Uterus (tissue), 4 donors: ENCODE measurements at places on chromosomes 7 and 10. TPM values are rescaled to one million over a fixed set of nuclear protein-coding genes. Genes with fewer than 3 reads are reported as not detected.

The MMP21 gene
- 0.21 TPM for total RNA-seq

The SEMA3C gene
- 178 TPM for total RNA-seq

DNA sequence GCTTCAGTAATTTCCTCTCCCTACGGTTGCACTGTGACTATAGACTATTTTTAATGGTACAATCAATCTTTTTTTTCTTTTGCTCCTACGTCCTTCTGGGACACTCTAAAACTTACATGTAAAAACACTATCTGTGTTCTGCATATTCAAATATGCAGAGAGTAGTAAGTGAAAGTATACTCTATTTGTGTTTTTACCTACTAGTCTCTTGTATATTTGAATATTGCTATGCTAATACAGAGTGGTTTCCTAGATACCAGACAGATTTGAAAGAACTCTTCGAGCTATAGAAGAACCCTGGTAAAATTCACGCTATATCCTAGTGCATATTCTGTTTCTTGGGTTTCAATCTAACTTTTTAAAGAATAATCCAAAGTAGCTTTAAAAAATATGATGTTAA is 200.8 kb upstream of the LRRN3 start:
- no peaks in the 10 kb centered on the region for H3K4me1 ChIP-seq
- no peak for DNase-seq
- no peaks in the 10 kb centered on the region for H3K36me3 ChIP-seq
- no peaks in the 10 kb centered on the region for H3K27me3 ChIP-seq
- H3K4me3 ChIP-seq = no peak overlapping the region

The OR2A42 gene
- total RNA-seq = not detected

The UNC5B gene
- total RNA-seq = 5.3 TPM

- H3K27ac ChIP-seq = no peak overlapping the region
- H3K27me3 ChIP-seq = no peaks in the 10 kb centered on the region
- DNase-seq = no peak
- H3K4me1 ChIP-seq = no peaks in the 10 kb centered on the region
Observed at GRCh38 chr7:57071-57470, 135.3 kb upstream of the FAM20C start.

GRCh38 chr10:71314028-71314693 is 4.9 kb upstream of the SLC29A3 start:
- peak; percentile 68 for DNase-seq
- no peak overlapping the region for H3K4me3 ChIP-seq
- no peaks in the 10 kb centered on the region for H3K4me1 ChIP-seq
- no peaks in the 10 kb centered on the region for H3K27me3 ChIP-seq

GRCh38 chr10:48536156-48536500 is 68.7 kb downstream of the ARHGAP22 start:
- no peak overlapping the region for H3K27ac ChIP-seq
- H3K36me3 ChIP-seq = no peaks in the 10 kb centered on the region
- no peaks in the 10 kb centered on the region for H3K27me3 ChIP-seq
- H3K4me1 ChIP-seq = no peaks in the 10 kb centered on the region

DNA sequence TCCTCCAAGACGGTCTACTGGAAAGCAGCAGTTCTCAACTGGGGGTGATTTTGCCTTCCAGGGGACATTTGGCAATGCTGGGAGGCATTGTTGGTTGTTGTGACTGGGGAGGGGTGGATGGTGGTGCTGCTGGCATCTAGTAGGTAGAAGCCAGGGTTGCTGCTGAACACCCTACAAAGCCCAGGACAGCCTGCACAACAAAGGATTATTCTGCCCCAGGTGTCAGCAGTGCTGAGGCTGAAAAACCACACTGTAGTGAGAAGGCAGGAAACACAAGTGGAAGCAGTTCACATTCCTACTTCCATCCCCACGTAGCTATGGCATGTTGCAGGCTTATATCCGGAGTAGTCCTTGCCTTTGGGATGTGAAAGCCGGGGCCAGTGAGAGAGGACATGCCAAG is 86.9 kb downstream of the AOAH start:
- no peaks in the 10 kb centered on the region for H3K4me1 ChIP-seq
- H3K27ac ChIP-seq = no peak overlapping the region
- H3K36me3 ChIP-seq = no peaks in the 10 kb centered on the region
- H3K4me3 ChIP-seq = no peak overlapping the region

DNA sequence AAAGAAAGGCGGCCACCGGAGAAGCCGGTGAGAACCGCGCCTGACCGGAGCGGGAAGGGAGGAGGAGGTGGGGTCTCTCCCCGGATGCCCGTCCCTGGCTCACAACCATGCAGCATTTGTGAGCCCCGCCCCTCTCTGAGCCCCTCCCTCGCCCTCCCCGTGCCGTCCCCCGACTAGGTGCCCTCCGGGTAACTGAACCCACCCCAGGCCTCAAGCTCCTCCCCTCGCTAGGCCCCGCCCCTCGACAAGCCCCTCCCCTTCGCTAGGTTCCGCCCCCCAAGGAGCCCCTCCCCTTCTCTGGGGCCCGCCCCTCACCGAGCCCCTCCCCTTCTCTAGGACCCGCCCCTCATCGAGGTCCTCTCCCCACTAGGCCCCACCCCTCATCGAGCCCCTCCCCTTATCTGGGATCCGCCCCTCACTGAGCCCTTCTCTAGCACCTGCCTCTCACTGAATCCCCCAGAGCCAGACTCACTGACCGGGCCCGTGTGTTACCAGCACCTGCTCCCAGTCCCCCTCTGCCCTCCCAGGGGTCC is 42.2 kb upstream of the HSPB1 start:
- no peak overlapping the region for H3K4me3 ChIP-seq
- H3K27ac ChIP-seq = no peak overlapping the region
- no peak for DNase-seq
- no peaks in the 10 kb centered on the region for H3K27me3 ChIP-seq
- H3K36me3 ChIP-seq = no peaks in the 10 kb centered on the region
- no peaks in the 10 kb centered on the region for H3K4me1 ChIP-seq

The ZNF425 gene
- total RNA-seq = 4.8 TPM

DNA sequence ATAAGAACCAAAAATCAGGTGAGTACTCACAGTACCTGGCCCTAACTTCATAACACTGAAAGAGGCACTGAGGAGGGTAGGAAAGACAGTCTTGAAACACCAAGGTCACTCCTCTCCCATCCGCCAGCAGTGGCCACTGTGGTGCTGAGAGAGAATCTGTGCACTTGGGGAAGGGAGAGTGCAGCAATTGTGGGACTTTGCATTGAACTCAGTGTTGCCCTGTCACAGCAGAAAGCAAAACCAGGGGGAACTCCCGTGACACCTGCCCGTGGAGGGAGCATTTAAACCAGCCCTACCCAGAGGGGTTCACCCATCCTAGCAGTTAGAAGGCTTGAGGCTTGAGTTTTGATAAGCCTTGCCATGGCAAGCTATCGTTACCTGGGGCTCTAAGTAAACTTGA is 35.2 kb upstream of the MAP3K8 start:
- no peaks in the 10 kb centered on the region for H3K4me1 ChIP-seq
- no peak overlapping the region for H3K27ac ChIP-seq
- H3K36me3 ChIP-seq = no peaks in the 10 kb centered on the region
- no peak overlapping the region for H3K4me3 ChIP-seq

The MYL10 gene
- total RNA-seq = not detected

DNA sequence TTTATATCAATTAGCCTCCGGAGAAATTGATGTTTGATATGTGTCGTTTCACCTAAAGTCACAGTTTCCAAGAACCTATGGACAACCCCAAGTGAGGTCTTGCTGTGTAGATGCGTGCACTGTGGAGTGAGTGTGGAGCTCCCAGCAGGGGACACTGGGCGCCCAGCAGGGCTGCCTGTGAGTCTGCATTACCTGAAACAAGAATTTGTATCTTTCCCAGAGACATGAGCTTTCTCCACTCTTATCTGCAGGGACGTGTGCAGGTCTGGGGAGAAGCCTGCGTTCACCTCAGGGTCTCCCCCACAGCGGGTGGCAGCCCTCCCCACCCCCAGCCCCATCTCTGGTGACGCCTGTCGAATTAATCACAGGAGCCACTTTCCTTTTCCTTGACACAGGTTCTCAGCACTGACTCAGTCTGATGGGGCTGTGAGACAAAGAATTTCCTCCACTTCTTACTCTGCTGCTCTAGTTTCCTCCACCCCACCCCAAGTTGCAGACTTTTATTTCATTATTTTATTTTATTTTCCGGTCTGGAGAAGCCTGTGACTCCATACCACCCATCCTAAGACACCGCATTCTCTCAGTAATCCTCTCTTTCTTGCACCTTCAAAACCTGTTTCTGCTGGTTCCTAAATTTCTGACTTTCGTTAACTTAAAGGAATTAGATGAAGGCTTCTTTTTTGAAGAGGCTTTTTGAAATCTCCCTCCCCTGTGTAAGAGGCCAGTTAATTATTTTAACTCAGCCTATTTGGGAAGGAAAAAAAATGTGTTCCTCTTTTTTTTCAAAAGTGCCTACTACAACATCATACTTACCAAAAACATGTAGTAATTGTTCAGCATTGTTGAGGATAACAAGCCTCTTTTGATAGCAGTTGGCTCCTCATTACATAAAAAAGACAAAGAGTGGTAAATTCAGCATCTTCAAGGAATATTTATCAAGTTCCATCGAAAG is 17.0 kb upstream of the INSIG1 start:
- no peak for DNase-seq
- H3K4me1 ChIP-seq = no peaks in the 10 kb centered on the region
- H3K36me3 ChIP-seq = no peaks in the 10 kb centered on the region
- no peak overlapping the region for H3K4me3 ChIP-seq
- no peaks in the 10 kb centered on the region for H3K27me3 ChIP-seq

GRCh38 chr10:58810751-58811150 is 298.1 kb downstream of the BICC1 start:
- H3K4me3 ChIP-seq = no peak overlapping the region
- H3K27ac ChIP-seq = no peak overlapping the region
- DNase-seq = no peak
- no peaks in the 10 kb centered on the region for H3K27me3 ChIP-seq
- no peaks in the 10 kb centered on the region for H3K4me1 ChIP-seq
- no peaks in the 10 kb centered on the region for H3K36me3 ChIP-seq

DNA sequence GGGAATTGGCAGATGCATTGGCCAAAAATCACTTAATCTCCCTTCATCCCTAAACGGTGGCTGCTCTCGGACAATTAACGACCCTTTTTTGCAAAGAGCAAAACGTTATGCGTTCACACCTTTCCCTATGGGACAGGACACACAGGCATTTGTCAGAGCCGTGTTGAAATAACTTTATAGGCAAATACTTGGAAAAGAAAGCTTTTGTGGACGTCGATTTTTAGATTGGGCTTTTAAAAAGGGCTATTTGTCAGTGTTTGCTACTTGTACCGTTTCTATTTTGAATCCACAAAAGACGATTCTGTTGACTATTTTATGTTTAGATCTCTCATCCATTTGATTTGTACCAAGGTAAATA is 245.6 kb downstream of the SLC25A13 start:
- H3K4me3 ChIP-seq = peak overlapping the region; percentile 42
- no peak overlapping the region for H3K27ac ChIP-seq
- H3K27me3 ChIP-seq = no peaks in the 10 kb centered on the region
- no peaks in the 10 kb centered on the region for H3K4me1 ChIP-seq

DNA sequence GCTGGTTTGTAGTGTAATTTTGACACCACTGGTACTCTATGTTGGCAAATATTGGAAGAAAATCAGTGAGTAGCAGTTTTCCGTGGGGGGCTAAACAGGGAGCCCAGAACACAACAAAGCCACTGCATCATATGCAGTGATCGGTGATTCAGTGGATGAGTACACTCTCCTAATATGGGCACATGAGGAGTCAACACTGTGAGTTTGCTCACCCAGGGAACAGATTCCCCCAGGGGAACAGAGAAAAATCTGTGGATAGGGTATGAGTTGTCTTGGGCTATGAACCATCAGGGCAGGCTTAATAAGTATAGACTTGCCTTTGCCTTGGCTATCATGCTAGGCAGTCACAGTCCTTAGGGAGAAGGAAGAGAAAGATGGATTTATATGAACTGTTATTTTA is 227.7 kb upstream of the SEMA3E start:
- H3K36me3 ChIP-seq = no peaks in the 10 kb centered on the region
- no peaks in the 10 kb centered on the region for H3K4me1 ChIP-seq
- H3K27me3 ChIP-seq = no peaks in the 10 kb centered on the region
- H3K27ac ChIP-seq = no peak overlapping the region
- H3K4me3 ChIP-seq = no peak overlapping the region
- no peak for DNase-seq

GRCh38 chr7:66454600-66455225 is 174.0 kb upstream of the KCTD7 start:
- no peaks in the 10 kb centered on the region for H3K36me3 ChIP-seq
- no peak overlapping the region for H3K27ac ChIP-seq
- no peaks in the 10 kb centered on the region for H3K27me3 ChIP-seq
- DNase-seq = no peak

DNA sequence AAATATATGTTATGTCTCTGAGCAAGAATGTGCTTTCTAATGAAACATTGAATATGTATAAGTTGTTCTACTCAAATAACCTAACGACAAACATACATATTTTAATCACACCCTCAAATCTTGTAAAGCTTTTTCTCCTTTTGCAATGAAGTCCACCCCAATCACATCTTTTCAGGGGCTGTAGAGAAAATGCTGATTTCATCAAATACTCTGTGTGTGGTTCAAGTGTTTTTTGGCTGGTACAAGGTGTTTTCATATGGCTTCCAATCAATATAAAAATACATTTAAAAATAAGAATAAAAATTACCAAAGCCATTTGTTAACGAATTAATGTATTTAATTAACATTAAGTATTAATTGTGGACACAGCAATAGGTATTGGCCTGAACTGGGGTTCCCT is 57.2 kb upstream of the TMEM196 start:
- DNase-seq = no peak
- H3K27ac ChIP-seq = no peak overlapping the region
- no peaks in the 10 kb centered on the region for H3K27me3 ChIP-seq
- no peaks in the 10 kb centered on the region for H3K36me3 ChIP-seq
- no peaks in the 10 kb centered on the region for H3K4me1 ChIP-seq

The CALHM3 gene
- not detected for total RNA-seq

The HOXA7 gene
- 0.26 TPM for total RNA-seq
